Heart left ventricle (tissue), 16 donors: ENCODE measurements at places on chromosomes 3 and 15. TPM values are rescaled to one million over a fixed set of nuclear protein-coding genes. Genes with fewer than 3 reads are reported as not detected.

DNA sequence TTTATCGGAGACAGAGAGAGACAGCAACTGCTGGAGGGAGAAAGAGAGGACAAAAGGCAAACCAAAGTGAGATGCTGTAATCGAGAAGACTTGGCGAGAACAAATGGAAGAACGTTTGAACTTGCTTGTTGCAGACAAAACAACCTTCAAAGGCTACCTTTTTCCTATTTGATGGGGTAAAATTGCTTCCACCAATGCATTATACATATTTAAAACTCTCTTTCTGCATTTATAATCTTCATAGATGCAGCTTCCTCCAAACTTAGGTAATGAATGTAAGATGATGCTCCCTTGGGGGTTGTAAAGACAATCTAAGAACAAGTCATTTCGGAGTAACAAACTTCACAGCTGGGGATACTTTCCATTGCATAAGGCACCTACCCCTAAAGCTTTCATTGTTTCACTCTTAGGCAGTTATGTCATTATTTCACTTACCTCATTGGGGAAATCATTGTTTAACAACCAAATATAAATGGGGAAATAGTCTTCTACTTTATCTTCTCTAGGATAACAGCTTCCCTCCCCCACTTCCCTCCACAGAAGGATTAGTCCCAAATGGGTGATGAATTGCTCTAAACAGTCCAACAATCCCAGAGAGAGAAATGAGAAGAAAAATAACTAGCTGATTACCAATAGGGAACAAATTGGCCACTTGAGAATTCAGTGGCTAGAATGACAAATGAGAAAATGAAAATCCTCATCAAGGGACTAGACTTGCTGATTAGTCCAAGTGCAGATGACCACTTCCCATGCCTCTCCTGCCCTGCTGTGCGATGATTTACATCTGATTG is 269.8 kb upstream of the ADAMTS9 start:
- DNase-seq: no peak

Gene KBTBD8
- total RNA-seq: 4.3 TPM

GRCh38 chr3:196268284-196269163 is 19.0 kb downstream of the PCYT1A start:
- DNase-seq: peak; percentile 42

DNA sequence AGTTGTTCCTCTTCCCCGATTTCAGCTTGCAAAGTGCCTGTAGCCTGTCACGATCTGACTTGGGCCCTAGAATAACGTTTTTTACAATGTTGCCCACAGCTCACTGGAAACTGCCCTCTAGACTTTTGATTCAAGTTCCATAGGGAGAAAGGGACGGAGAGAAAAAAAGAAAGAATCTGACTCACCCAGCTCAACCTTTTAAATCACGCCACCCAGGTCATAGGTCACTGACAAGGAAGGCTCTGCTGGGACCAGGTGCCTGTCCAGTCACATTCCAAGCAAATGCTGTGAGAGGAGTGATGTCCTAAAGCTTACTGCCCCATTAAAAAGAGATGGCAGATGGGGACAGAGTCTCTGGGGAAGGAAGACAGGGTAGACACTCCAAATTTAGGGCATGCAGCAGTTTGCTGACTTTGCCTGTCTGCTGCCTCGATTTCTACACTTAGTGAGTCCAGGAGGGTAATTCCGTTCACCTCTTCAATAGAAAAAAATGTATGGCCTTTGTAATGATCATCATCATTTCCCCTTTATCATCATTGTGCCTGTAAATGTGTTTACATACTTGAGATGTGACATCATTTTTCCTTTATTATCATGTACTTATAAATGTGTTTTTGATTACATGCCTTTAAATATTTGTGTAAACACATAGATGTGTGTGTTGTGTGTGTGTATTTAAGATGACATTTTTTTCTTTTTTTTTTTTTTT is 8.4 kb upstream of the MYO1E start:
- no peak for DNase-seq

GRCh38 chr15:38622304-38622703 is 57.7 kb upstream of the RASGRP1 start:
- DNase-seq: no peak

DNA sequence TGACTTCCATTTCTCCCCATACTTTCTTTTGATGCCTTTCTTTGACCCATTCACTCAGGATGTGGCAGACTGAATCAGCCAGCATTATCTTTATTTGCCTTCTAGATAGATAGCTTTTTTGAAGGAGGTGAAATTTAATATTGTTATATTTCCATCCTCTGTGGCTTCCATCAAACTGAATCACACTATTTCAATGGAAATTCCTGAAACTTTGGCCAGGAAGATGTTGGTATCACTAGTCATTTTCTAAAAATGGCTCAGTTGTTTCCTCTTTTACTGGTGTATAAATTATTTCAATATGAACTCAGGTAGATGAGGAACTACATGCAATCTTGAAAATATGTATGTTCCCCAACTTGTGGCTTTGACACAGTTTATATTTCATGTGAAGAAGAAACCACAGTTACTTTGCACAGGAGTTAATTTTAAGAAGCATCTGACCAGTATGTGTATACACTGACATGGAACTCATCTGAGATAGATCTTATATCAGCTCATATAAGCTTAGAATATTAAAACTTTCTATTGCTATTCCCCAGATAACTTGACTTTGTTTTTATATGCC is 248.3 kb downstream of the CGGBP1 start:
- DNase-seq: no peak

DNA sequence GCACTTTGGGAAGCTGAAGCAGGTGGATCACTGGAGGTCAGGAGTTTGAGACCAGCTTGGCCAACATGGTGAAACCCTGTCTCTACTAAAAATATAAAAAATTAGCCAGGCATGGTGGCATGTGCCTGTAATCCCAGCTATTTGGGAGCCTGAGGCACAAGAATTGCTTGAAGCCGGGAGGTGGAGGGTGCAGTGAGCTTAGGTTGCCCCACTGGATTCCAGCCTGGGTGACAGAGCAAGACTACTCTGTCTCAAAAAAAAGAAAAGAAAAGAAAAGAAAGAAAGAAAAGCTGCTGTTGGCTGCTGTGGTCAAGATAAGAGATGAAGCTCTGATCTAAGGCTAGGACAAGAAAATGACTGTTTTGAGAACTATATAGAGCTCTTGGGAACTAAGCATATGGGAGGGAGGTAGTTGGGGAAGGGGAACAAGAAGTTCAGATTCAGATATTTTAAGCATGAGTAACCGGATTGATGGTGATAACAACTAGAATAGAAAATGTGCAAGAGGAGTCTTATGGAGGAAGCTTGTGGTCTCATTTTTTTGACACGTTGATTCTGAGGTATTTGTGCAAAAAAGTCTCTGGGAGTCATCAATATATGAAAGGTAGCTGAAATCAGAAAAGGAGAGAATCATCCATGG is 25.7 kb downstream of the DNAH12 start:
- no peak for DNase-seq

GRCh38 chr15:70526974-70527325 is 236.4 kb downstream of the UACA start:
- DNase-seq: no peak

DNA sequence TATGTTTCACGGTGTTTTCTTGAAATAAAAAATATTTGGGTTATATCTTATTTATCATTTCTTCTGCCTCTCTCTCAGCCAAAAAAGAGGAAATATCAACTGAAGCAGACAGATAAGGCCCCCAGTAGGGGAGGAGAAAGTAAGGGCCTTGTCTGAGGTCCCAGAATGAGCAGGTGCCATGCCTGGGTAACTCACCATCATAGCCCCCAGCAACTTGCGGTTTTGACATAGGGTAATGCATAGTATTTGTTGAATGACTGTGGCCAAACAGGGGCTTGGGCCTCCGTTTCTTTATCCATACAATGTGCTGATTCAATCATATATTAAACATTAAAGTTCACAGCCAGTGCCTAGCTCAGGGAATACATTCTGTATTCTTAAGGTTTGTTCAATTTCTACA is 119.6 kb downstream of the ABI3BP start:
- no peak for DNase-seq

Gene SLC15A2
- total RNA-seq: 3.7 TPM

GRCh38 chr15:28030801-28031200 is 68.3 kb downstream of the OCA2 start:
- DNase-seq: no peak

Gene NR2E3
- not detected for total RNA-seq

- no peak for DNase-seq
These were observed 70.1 kb downstream of the LMLN start for GRCh38 chr3:198030125-198030524.

Gene NDN
- 37.6 TPM for total RNA-seq

Gene SLTM
- total RNA-seq: 48.5 TPM

DNA sequence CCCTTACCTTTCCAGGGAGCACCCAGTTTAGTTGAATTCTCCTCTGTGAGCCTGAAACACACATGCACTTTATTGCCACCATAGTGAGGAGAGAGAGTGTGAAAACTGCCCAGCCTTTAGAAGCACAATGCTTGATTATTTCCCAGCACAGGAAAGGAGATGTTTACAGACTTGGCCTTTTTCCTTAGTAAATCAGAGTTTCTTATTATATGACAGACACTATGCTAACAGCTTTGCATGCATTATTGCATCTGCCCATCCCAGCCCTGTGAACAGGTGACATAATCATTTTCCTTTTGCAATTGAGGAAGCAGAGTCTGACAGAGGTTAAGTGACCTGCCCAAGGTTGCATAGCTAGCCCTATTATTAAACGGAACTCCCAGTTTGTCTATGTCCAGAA is 36.5 kb downstream of the CAPN3 start:
- DNase-seq: no peak

Gene CCR4
- not detected for total RNA-seq

DNA sequence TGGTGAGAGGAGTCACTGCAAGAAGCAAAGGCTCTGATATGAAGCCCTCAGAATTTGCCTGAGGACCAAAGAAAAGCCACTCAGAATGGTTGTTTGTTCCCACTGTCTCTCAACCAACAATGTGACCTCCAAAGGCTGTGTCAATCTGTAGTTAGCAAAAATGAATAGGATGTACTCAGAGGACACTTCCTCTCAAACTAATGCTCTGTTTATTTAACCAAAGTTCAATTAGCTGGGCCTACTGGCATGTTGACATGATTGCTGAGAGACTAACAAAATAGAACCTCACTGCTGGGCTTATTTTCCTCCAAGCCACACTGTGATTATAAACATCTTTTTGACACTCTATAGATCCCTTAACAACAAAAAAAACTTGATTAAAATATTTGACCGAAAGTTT is 522.5 kb downstream of the OCA2 start:
- no peak for DNase-seq

Gene CCR9
- total RNA-seq: not detected

GRCh38 chr3:88150371-88150770 is 612 bp downstream of the C3orf38 start:
- no peak for DNase-seq

- DNase-seq: no peak
These were observed 34.0 kb downstream of the FNDC3B start for GRCh38 chr3:172073262-172073915.

Gene GOLGA6B
- total RNA-seq: not detected

- no peak for DNase-seq
These were observed 11.5 kb downstream of the CLRN1 start for GRCh38 chr3:150960708-150961684.

Gene CRABP1
- total RNA-seq: not detected

- no peak for DNase-seq
These were observed 117.7 kb downstream of the DNAJB8 start for GRCh38 chr3:128348805-128349531.

GRCh38 chr3:49609815-49610214 is 55.5 kb downstream of the BSN start:
- DNase-seq: peak; percentile 38

Gene HMCES
- total RNA-seq: 41.6 TPM

Gene PLA1A
- 1.8 TPM for total RNA-seq

DNA sequence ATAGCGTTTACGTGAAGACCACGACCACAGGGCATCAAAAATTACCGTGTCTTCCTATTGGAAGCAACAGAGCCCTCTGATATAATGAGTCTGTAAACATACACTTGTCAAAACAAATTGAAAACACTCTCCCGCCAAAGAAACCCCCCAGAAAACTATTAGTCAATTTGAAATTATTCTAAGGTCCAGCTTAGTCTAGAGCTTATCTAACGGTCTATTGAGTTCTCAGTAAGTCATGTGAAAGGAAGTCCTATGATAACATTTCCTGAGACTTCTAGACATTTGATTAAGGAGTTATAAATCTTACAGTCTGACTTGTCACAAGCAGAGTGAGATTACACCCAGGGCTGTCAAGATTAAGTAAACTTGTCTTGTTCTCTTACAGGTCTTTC is 356.3 kb downstream of the FOXP1 start:
- DNase-seq: no peak

DNA sequence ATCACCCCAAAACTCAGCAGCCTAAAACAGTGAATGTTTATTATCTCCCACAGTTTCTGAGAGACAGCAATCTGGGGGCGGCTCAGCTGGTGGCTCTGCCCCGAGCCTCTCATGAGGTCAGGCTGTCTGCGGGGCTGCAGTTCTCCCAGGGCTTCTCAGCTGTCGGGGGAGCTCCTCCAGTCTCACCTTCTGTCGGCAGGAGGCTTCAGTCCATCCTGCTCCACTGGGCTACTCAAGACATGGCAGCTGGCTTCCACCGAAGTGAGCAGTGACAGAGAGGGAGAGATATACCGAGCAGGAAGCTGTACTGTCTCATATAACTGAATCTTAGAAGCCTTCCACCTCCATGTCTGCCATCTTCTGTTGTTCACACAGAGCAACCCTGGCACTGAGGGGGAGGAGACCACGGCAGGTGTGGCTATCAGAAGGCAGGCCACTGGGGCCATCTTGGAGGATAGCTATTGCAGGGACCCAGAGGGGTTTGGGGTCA is 72.8 kb upstream of the ITGA11 start:
- DNase-seq: peak; percentile 16

GRCh38 chr3:197997936-197998335 is 37.9 kb downstream of the LMLN start:
- DNase-seq: no peak

DNA sequence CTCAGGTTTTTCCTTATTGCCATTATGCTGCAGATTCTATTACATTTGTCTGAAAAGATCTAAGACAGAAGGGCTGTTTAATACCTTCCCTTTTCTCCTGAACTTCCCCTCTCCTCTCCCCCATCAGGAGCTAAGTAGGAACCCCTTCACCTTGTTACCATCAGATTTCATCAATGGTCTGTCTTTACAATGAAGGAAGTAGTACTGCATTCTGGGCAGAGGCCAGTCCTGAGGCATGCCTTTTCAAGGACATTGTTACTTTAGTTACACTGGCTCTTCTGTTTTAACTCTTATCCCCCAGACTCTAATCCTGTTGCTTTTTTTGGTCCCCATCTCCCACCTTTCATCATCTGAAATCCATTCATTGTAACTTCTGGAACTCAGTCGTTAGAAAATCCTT is 8.1 kb downstream of the CTNNB1 start:
- no peak for DNase-seq

Gene BRPF1
- total RNA-seq: 9.4 TPM

Gene CCDC39
- not detected for total RNA-seq

Gene FGF7
- total RNA-seq: 19.8 TPM
